PC-3 (cell line): ENCODE measurements at places on chromosomes 1 and 21. TPM values are rescaled to one million over a fixed set of nuclear protein-coding genes. Genes with fewer than 3 reads are reported as not detected.

DNA sequence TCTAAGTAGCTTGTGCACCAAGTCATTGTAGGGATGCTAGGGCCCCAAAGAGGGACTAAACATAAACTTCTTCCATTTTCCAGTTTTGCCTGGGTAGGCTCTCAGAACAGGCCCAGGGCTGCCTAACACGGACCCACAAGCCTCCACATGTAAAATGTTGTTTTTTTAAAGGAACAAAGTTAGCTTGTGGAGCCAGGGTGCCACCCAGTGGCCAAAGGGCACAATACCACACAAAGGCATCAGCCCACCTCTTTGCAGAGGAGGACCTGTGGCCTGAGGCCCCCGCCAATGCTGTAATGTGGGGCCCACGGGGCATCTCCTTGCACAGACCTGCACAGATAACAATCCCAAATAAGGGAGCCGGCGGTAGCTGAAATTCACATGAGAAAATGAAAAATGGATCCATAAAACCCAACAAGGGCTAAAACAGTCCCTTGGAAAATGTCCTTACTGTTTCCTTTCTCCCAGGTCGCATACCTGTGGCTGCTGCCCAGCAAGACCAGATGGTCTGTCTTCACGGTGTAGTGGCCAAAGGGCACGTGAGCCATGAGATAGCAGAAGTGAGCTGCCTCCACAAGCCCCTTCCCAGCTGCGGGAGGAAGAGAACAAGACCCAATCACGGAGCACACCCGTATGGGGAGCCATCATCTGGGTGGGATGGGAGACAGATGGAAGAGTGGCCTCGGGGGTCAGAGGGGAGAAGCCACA, 23.8 kb downstream of the SEC16B start:
- no peaks in the 10 kb centered on the region for H3K27me3 ChIP-seq
- no peak overlapping the region for H3K4me3 ChIP-seq
- no peaks in the 10 kb centered on the region for H3K4me1 ChIP-seq
- no peaks in the 10 kb centered on the region for H3K36me3 ChIP-seq
- no peak overlapping the region for H3K27ac ChIP-seq

GRCh38 chr1:31234870-31235269, 4.8 kb downstream of the NKAIN1 start:
- no peak for DNase-seq
- H3K27ac ChIP-seq: no peak overlapping the region
- no peaks in the 10 kb centered on the region for H3K36me3 ChIP-seq
- H3K4me1 ChIP-seq: no peaks in the 10 kb centered on the region

- H3K36me3 ChIP-seq: no peaks in the 10 kb centered on the region
- no peaks in the 10 kb centered on the region for H3K4me1 ChIP-seq
- no peak overlapping the region for H3K4me3 ChIP-seq
- no peak for DNase-seq
- no peaks in the 10 kb centered on the region for H3K27me3 ChIP-seq
These were observed 63.5 kb downstream of the CNIH3 start for GRCh38 chr1:224679606-224680005.

GRCh38 chr1:173048621-173049321, 2.0 kb downstream of the TNFSF18 start:
- no peaks in the 10 kb centered on the region for H3K27me3 ChIP-seq
- H3K27ac ChIP-seq: peak overlapping the region; percentile 51
- H3K36me3 ChIP-seq: no peaks in the 10 kb centered on the region
- peaks cover 55% of the 10 kb centered on the region for H3K4me1 ChIP-seq

HPCA gene
- not detected in 2 replicates for total RNA-seq

- no peak overlapping the region for H3K4me3 ChIP-seq
- DNase-seq: peak; percentile 17
- H3K4me1 ChIP-seq: peaks cover 48% of the 10 kb centered on the region
- no peaks in the 10 kb centered on the region for H3K27me3 ChIP-seq
- peak overlapping the region; percentile 38 for H3K27ac ChIP-seq
These were observed 44.2 kb upstream of the ARHGAP29 start for GRCh38 chr1:94281361-94282142.

GRCh38 chr1:31529999-31530684, 46.2 kb upstream of the TINAGL1 start:
- H3K27me3 ChIP-seq: no peaks in the 10 kb centered on the region
- H3K4me3 ChIP-seq: no peak overlapping the region
- DNase-seq: no peak
- H3K4me1 ChIP-seq: peaks cover 14% of the 10 kb centered on the region

- no peak overlapping the region for H3K27ac ChIP-seq
- DNase-seq: peak; percentile 93
- no peaks in the 10 kb centered on the region for H3K27me3 ChIP-seq
- H3K4me1 ChIP-seq: peaks cover 43% of the 10 kb centered on the region
- H3K4me3 ChIP-seq: no peak overlapping the region
- H3K36me3 ChIP-seq: no peaks in the 10 kb centered on the region; the same call in 1 of the 2 replicates
These were observed 76.8 kb downstream of the CD46 start for GRCh38 chr1:207828485-207829158.

GRCh38 chr21:18335651-18336236, 67.8 kb downstream of the TMPRSS15 start:
- H3K27me3 ChIP-seq: no peaks in the 10 kb centered on the region
- H3K36me3 ChIP-seq: no peaks in the 10 kb centered on the region
- H3K4me1 ChIP-seq: no peaks in the 10 kb centered on the region
- no peak overlapping the region for H3K4me3 ChIP-seq
- no peak for DNase-seq
- no peak overlapping the region for H3K27ac ChIP-seq

TFF1 gene
- 99.2 and 111 TPM in 2 replicates for total RNA-seq

DNA sequence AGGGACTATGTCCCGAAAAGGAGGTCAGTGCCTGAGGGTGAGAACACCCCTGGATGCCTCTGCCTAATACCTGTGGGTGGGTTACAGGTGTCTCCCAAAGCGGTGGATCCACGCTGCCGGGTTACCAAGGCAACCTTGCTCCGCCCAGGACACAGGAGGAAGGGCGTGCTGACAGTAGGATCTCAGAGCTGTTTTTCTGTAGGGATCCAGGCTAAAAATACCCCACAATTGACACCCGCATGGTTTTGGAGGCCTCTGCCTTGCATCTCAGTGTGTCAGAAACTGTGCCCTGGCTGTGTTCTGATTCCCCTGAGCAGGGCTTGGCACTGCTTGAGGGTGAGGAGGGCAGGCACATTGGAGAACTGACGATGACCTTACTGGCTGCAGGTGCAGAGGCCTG, 118.0 kb downstream of the IER5 start:
- no peaks in the 10 kb centered on the region for H3K4me1 ChIP-seq
- no peak for DNase-seq
- H3K4me3 ChIP-seq: no peak overlapping the region

OR6K3 gene
- not detected in 2 replicates for total RNA-seq

- H3K36me3 ChIP-seq: no peaks in the 10 kb centered on the region
- no peak for DNase-seq
- peaks cover 9% of the 10 kb centered on the region; the same call in 1 of the 2 replicates for H3K4me1 ChIP-seq
- no peak overlapping the region for H3K4me3 ChIP-seq
These were observed 33.4 kb upstream of the RNPC3 start for GRCh38 chr1:103492003-103492625.

- H3K27me3 ChIP-seq: no peaks in the 10 kb centered on the region
- no peak overlapping the region for H3K4me3 ChIP-seq
- H3K36me3 ChIP-seq: peaks cover 25% of the 10 kb centered on the region; the same call in 1 of the 2 replicates
- H3K4me1 ChIP-seq: peaks cover 25% of the 10 kb centered on the region
These were observed 57.2 kb downstream of the CD46 start for GRCh38 chr1:207808911-207809555.

GRCh38 chr1:201142011-201142848, 12.0 kb downstream of the TMEM9 start:
- H3K36me3 ChIP-seq: peaks cover 82% of the 10 kb centered on the region
- H3K4me3 ChIP-seq: no peak overlapping the region
- no peak for DNase-seq
- no peak overlapping the region for H3K27ac ChIP-seq

VHLL gene
- total RNA-seq: 1.1 TPM in 1 of 2 replicates, not detected in the other

DNA sequence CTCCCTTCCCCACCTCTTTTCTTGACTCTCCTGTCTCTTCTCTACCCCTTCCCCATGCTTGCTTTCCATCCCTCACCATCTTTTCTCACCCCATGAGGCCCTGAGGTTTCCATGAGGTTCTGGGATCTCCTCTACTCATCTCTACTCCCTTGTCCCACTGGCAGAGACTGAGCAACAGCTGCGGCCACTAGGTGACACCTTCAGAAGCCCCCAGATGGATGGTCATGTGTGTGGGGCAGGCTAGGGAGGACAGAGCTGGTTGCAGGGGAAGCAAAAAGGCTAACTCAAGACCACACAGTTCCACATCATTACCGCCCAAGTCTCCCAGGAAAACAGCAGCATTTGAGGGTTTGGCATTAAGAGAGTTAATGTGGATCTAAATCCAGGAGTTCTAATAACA, 45.0 kb downstream of the LRRN2 start:
- no peaks in the 10 kb centered on the region for H3K4me1 ChIP-seq
- no peaks in the 10 kb centered on the region for H3K36me3 ChIP-seq
- no peak for DNase-seq
- no peak overlapping the region for H3K27ac ChIP-seq
- no peak overlapping the region for H3K4me3 ChIP-seq
- no peaks in the 10 kb centered on the region for H3K27me3 ChIP-seq

HES3 gene
- not detected in 2 replicates for total RNA-seq

GRCh38 chr1:1777583-1777899, 729 bp downstream of the NADK start:
- no peaks in the 10 kb centered on the region for H3K27me3 ChIP-seq
- H3K27ac ChIP-seq: peak overlapping the region; percentile 63
- peaks cover 38% of the 10 kb centered on the region for H3K4me1 ChIP-seq
- peaks cover 11% of the 10 kb centered on the region for H3K36me3 ChIP-seq
- peak overlapping the region; percentile 97 for H3K4me3 ChIP-seq
- peak; percentile 55 for DNase-seq

DNA sequence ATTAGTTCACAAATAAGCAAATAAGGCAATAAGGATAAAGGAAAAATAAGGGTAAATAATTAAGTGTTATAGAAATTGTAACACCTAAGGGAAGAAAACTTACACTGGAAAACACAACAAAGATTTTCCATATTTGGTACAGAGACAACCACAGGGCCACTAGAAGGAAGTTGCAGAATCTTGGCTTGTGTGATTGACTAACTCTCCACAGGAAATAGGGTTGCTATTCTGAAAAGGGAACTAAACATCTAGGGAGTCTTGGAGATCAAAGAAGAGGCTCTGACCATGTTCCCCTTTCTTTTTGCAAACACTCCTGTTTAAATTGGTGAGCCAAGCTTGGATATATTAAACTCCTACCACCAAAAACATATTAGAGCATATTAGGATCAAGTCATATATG, 59.1 kb downstream of the APCS start:
- H3K4me1 ChIP-seq: no peaks in the 10 kb centered on the region
- no peak overlapping the region for H3K4me3 ChIP-seq
- no peaks in the 10 kb centered on the region for H3K36me3 ChIP-seq
- H3K27ac ChIP-seq: no peak overlapping the region
- peaks cover 22% of the 10 kb centered on the region for H3K27me3 ChIP-seq
